CD4-positive, alpha-beta T cell treated with Interferon alpha-2 for 1 hour (primary cell): ENCODE measurements at places on chromosomes 1 and 21.

DNA sequence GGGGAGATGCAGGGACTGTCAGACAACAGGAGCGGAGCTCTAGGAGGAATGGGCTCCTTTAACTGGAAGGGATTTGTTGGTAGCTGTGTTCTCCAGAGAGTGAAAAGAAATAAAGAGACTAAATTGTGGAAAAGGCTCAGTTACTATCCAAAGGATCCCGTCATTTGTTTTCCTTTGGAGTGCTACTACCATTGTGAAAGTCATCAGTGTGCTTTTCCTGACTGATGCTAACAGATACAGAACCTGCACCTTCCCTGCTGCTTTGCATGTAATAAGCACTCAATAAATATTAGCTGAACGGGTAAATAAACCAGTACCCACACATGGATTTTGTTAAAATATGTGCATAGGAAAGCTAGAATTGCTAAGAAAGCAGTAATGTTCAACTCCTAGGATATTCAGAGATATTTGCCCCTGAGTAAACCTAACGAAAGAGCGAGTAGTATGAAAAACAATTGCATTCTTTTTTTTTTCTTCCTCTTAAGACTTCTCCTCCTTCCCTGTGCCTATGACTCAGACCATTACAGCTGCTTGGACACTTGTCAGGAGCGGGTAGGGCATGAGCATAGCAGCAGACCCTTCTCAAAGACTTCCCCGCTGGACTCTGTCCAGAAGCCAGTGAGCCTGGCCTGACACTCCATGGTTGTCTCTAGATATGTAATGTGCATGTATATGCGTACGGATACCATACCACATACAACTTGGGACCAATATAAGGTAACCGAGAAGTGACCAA lies 41.7 kb downstream of the PTGFRN start:
- DNase-seq: no peak

- DNase-seq: peak; percentile 78
Observed at GRCh38 chr1:147641695-147642592, 28.4 kb downstream of the ACP6 start.

- no peak for DNase-seq
Observed at GRCh38 chr1:192602757-192603156, 27.2 kb downstream of the RGS1 start.

DNA sequence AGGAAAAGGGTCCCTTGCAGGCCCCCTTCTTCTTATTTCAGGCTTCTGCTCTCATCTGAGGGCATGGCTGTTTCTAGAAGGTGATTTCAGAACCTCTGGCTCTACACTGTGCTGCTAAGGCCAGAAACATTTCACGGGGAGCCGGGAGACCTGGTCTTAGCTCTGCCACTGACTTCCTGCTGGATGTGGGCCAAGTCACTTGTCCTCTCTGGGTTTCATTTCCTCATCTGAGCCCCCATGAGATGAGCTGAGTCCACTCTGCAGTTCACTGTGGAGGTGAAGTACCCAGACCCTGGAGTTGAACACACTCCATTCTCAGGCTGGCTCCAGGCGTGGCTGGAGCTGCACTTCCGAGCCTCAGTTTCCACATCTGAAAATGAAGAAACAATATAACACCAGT lies 2.1 kb downstream of the PADI1 start:
- no peak for DNase-seq

- DNase-seq: no peak
Observed at GRCh38 chr1:24892188-24893153, 37.6 kb downstream of the RUNX3 start.

GRCh38 chr1:28416509-28417194 lies 47.1 kb downstream of the PHACTR4 start:
- DNase-seq: no peak

GRCh38 chr1:160162931-160163330 lies 11.5 kb downstream of the ATP1A4 start:
- no peak for DNase-seq

- no peak for DNase-seq
Observed at GRCh38 chr1:27623327-27624212, 11.4 kb downstream of the FGR start.

- DNase-seq: no peak
Observed at GRCh38 chr1:22953057-22953739, 19.5 kb downstream of the LACTBL1 start.

GRCh38 chr1:58220836-58221472 lies 325.6 kb downstream of the OMA1 start:
- DNase-seq: no peak

- no peak for DNase-seq
Observed at GRCh38 chr1:55192093-55192492, 23.1 kb downstream of the USP24 start.

DNA sequence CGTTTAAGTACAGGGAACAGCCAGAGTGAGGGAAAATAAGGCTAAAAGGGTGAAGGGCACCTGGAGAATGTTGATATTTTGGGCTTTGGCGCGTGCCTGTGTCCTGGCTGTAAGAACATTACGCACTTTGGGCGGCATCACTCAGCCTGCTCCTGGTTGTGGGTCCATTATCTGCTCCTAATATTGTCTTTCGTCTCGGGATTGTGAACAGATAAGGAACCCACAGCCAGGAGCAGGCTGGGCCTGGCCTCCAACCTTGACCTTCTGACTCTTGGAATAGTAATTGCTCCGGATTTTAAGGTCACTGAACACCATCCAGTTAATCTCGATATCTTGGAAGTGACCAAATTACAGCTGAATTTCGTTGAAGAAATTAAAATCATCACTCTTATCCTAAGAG lies 61.9 kb downstream of the TCP10L start:
- no peak for DNase-seq

DNA sequence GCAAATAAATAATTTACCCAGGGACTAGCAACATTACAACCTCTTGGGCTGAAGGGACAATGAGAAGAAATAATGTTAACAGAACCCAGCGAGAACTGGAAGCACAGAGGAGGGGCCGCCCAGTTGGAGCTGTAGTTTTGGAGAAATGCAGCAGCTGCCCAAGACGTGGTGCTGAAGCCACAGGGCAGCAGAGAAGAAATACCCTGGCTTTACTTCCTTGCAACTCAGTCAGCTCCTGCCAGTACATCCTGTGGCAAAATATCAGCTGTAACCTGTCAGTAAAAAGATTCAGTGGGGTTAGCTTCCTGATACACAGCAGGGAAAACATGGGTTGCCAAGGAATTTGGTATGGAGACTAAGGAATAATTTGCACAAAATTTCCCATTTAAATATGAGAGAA lies 283.6 kb upstream of the USP25 start:
- DNase-seq: no peak

DNA sequence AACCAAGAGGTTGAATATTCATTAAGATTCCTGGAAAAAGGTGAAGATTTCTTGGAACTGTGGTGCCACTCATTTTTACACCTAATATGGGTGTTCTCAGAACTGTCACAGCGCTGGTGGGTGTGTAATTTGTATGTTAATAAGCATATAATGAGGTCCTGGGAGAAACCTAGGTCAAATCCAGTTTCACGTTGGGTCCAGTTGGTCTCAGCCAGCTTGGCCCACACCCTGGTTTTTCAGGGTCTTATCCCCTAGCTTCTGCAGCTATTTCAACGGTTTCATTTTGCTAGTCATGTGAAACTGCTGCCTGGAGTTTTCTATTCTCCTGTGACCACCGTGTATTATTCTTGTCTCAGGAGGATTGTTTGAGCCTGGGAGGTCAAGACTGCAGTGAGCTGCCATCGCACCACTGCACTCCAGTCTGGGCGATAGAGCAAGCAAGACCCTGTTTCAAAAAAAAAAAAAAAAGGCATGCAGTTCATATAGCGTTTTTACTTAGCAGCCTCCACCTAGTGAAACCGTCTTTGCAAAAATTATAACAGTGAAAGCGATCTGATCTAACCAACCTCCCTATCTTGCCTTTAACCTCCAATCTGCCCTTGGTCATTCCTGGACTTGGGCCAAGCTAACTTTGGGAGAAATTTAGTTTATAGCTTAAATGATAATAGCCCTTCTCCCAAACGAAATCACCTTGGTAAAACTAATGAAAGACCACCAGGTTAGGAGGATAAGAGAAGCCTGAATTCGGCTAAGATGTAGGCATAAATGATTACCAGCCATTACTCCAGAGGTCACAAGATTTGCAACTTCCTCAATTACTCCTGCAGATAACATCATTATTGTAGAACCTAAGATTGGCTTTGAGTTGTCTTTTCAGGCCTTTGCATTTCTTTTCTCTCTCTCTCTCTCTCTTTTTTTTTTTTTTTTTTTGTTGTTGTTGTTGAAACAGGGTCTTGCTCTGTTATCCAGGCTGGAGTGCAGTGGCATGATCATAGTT lies 44.0 kb downstream of the PTAFR start:
- no peak for DNase-seq
